CD4-positive, alpha-beta T cell treated with Interleukin-6 at 100 ng/mL for 8 hours (primary cell): ENCODE measurements at places on chromosomes 4 and X.

DNA sequence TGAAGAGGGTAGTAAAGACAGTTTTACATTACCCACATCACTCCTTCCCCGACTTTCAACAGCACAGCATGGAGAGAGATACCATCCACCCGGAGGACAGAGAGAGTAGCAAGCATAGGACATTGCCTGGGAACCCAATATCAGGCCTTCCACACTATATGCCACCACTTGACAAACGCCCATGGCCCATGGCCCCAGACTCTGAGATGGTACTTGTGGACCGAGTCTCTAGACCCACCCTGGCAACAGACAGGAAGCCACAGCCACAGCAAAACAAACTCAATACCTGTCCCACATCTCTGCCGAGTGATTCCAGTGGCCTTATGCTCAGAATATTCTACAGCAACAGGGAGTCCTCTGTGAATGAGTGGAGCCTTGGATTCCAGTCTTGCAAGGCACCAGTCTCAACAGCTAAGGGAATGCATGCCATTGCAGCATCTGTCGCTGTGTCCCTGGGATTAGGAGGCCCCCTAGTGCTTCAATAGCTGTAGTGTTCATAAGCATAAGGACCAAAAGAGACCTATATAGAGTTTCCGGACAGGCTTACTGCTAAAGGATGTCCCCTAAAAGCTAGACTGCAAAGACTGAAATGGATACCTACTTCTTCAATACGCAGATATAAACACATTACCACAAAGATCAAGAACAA, 14.7 kb upstream of the CT55 start:
- DNase-seq: peak; percentile 15

- DNase-seq: no peak
These were observed 529.9 kb downstream of the MID1IP1 start for GRCh38 chrX:39331082-39331704.

GRCh38 chr4:171794528-171794927, 18.7 kb upstream of the GALNTL6 start:
- DNase-seq: no peak

GRCh38 chr4:88144866-88145300, 13.6 kb downstream of the ABCG2 start:
- no peak for DNase-seq
